ENCODE measurements at places on chromosomes 6 and 20.
A peak's percentile ranks its signal among the peaks of the same experiment; 100 is the strongest.

- no peak for DNase-seq
Measured at GRCh38 chr6:159125014-159125609, 44.1 kb upstream of the FNDC1 start.

DNA sequence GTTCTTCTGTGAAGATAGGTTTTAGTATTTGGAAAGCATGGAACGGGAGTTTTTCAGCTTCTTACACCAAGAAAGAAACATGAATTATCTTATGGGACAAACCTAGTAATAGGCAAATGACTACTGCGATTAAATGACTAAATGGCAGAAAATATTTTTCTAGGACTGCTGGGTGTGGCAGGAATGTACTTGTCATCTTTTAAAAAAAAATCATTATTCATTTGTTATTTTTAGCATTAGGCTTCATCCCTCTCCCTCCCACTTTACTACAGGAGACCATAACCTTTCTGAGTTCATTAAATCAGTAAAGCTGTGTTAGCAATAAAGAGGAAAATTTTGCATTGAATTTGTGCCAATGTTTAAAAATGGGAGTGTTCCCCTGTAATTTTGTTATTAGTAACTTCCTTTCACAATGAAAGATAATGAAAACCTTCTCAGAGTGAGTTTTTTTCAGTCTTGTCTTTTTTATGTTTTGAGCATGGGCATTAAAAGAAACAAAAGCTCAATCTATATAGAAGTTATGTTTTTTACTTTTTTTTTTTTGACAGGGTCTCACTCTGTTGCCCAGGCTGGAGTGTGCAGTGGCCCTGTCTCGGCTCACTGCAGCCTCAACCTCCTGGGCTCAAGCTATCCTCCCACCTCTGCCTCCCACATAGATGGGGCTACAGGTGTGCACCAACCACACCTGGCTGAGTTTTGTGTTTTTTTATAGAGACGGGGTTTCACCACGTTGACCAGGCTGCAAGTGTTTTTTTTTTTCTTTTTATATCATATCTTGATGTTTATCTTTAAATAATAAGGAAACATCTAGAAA lies 105.6 kb upstream of the CLDN20 start:
- DNase-seq = no peak

GRCh38 chr6:2492686-2493523 lies 247.5 kb upstream of the GMDS start:
- DNase-seq = no peak

- DNase-seq = peak; percentile 49
Measured at GRCh38 chr20:44644667-44645131, 6.8 kb downstream of the ADA start.

DNA sequence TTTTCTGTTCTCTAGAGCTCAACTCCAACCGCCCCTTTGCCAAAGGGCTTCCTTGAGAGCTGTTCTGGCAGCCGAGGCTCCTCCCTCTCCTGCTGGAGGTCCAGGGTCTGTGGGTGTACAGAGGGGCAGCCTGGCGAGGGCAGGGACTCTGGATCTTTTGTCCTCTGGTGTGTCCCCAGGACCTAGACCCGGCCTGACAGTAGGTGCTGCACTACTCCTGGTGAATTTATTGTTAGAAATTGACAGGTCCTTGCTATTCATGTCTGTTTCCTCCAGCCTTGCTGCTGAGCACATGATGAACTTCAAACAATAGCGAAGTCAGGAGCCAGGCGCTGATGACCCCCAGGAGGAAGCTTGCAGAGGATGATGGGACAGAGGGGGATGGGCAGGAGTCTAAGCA lies 234.7 kb upstream of the SULF2 start:
- no peak for DNase-seq

GRCh38 chr6:147132889-147133288 lies 71.3 kb upstream of the STXBP5 start:
- DNase-seq = no peak

DNA sequence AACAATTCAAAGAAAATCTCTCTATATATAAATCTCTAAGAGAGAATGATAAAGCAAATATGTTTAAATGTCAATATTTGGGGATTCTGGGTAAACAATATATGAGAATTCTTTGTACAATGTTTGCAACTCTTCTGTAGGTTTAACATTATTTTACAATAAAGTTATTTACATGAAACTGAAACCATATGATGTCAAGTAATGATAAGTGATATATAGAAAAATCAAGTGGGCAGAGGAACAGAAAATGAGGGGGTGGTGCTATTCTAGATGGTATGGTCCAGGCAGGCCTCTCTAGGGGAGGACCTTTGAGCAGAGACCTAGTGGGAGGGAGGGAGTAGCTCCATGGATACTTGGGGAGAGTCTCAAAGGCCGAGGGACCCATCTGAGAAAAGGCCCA lies 16.4 kb upstream of the SCRT2 start:
- DNase-seq = no peak

- no peak for DNase-seq
Measured at GRCh38 chr6:72322771-72323170, 299.1 kb upstream of the KCNQ5 start.

DNA sequence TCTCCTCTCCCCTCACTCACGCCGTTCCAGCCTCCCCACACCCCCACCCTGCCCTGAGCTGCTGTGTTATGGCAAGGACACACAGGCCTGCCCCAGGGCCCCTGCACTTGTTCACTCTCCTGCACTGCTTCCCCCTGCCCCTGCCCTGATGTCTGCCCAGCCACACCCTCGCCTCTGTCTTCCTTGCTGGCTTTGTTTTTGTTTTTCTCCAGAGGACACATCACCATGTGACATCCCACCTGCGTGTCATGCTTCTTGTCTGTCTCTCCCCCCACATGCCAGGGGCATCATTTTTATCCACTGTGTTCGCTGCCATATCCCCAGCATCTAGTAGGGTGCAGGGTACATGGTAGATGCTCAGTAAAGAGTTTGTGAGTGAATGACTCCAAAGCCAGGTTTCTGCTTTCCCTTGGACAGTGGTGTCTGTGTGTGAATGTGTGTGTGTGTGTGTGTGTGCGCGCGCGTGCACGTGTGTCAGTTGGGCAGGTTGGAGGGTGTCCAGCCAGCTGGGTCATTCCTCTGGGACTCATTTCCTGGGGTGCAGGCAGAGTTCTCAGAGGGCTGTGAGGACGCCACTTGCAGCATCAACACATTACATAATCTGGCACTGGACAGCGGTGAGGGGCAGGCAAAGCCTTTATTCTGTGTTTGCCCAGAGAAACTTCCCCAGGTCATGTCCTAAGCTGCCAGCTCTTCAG lies 60.6 kb downstream of the STK35 start:
- no peak for DNase-seq

GRCh38 chr6:53441035-53441493 lies 92.3 kb upstream of the ELOVL5 start:
- no peak for DNase-seq

GRCh38 chr6:84733889-84734288 lies 30.5 kb downstream of the TBX18 start:
- DNase-seq = no peak

DNA sequence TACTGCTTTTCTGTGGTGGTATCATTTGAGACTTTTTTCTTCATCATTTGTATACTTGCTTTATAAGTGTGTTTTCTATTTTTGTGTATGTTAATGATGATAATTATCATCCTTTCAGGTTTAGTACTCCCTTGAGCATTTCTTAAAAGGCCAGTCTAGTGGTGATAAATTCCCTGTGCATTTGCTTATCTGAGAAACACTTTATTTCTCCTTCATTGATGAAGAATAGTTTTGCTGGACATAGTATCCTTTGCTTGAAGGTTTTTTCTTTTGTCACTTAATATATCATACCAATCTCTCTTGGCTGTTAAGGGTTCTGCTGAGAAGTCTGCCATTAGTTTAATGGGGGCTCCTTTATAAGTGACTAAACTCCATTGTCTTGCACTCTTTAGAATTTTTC lies 123.2 kb upstream of the IRAK1BP1 start:
- DNase-seq = no peak

DNA sequence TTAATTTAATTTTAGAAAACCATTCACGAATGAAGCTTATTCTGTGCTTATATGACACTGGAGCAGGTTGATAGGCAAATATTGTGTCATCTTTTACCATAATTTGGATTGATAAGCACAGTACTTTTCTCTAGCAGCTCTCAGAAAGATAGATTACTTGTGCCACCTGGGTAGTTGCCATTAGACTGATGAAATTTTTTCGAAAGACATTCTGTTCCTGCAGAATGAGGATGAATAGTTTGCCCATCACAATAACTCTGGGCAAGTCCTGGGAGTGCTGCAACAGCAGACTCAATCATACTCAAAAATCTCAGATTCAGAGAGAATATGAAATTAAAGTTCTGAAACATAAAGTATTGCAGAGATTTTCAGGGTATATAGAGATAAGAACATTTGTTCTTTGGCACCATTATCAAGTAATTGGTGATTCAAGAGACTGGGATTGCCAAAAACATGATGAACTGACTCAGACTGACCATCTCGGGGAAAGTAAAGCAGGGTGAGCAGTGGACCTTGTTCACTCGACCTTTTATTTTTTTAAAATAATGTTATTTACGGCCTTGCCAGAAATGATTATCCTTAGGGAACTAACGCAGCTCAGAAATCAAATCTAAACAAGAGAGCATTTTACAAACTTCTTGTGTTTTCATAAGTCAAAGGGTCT lies 65.8 kb upstream of the PTCHD4 start:
- DNase-seq = no peak

GRCh38 chr20:10741060-10741459 lies 67.3 kb upstream of the JAG1 start:
- DNase-seq = no peak

- DNase-seq = no peak
Measured at GRCh38 chr6:18530201-18530600, 143.1 kb downstream of the RNF144B start.

DNA sequence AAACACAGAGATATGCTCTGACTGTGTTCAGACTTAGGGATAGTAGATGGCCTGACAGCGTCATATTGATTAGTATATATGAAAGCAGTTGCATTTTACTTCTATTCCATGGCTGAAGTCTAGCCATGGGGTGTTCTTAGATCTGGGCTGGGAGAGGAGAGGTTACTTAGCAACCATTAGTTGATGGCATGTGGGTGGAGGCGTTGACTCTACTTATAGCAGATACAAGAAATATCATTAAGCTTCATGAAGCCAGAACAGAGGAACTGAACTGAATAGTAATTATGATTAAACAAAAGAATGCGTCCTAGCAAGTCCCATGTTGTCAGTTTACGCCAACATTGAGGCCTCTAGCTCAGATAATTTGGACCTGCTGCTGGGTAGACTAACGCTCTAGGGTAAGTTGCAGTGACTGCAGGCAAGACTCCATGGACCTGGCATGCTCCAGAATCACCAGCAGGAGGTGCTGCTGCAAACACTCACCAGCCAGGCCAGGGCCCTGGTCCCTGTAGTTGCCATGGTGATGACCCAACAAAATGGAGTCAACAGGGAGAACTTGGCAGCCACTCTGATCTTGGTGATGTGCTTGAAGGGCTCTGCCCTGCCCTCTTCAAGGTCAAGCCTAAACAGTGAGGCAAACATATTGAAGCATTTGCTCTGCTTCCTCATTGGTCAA lies 477.3 kb downstream of the PREX1 start:
- peak; percentile 45 for DNase-seq

GRCh38 chr20:54194724-54195438 lies 13.0 kb upstream of the PFDN4 start:
- no peak for DNase-seq

DNA sequence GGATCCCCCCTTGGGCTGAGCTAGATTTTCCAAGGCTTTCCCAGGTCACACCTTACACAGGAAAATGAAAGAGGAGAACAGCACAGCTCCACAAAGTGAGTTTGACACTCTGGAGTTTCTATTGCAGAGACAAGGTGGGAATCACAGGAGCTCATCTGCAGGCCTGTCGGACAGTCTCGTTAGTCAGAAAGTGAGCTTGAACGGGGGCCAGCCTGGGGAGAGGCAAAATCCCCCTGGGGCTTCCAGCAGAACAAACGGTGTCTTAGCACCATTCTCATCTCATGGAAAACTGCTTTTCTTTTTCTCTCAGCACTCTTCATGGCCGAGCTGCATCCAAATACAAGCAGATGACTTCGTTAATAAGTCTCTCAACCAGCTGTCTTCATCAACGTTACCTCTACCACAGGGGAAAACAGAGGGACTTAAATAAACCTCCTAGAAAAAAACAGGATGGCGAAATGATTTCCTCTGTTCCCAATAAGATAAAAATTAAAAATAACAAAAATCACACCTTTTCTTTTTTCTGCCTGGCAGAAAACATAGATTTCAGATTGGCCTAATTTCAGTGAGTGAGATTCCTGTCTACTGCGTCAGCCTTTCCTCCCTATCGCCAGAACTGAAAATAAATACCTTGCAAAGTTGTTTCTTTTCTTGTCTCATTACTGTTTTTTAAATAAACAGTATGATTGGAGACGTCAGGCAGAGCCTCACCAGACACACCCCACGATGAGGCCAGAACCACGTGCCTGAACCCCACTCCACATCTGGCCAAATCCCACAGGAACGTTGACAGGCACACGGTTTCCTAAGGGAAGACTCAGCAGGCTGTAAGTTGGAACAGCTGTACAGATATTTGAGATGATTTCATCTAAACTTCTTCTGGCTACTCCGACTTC lies 219.0 kb downstream of the TTLL2 start:
- no peak for DNase-seq

GRCh38 chr6:109449064-109449794 lies 6.3 kb downstream of the MICAL1 start:
- no peak for DNase-seq

DNA sequence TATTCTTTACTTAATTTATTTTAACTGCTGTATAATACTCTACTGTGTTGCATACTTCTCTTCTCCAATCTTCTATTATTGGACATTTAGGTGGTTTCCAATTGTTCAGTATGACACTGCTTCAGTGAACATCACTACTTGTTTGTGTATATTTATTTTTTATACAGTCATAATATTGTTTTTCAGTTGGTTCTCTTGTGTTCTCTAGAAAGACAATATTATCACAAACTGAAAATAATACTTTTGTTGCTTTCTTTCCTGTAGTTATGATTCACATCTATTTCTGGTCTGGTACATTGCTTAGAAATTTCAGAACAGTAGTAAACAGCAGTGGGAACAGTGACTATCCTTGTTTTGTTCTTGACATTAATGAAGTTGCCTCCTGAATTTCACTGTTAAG lies 62.8 kb upstream of the GTSF1L start:
- peak; percentile 10 for DNase-seq

DNA sequence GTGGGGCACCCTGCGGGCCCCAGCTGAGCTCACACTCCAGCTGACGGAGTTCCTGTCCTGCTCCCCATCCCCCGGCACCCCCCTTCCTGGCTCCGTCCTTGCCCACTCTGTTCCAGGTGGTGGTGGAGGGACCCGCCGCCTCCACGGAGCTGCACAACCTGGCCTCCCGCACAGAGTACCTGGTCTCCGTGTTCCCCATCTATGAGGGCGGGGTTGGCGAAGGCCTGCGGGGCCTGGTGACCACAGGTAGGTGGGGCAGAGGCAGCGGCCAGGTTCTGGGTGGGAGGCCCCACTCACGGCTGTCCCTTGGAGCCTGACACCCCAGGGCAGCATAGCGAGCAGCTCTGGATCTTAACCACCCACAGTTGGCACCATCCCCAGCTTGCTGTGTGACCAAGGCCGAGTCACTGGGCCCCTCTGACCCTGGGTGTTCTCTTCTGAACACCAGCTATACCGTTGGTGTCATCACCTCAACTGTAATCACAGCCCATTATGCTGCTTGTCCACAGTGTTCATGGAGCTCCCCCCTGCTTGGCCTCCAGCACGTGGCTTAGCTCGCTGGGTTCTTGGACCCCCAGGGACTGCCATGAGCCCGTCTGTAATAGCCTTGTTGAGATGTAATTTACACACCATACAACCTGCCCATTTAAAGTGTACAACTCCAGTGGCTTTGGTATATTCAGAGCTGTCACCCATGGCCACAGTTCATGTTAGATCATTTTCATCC lies 17.4 kb downstream of the COL20A1 start:
- DNase-seq = no peak
